ENCODE measurements at places on chromosomes 12 and 14. TPM values are rescaled to one million over a fixed set of nuclear protein-coding genes. Genes with fewer than 3 reads are reported as not detected.

Gene LHX5
- polyA plus RNA-seq, result not detected

Gene RD3L
- polyA plus RNA-seq, result not detected

Gene SMCO2
- polyA plus RNA-seq, result 0.72 TPM

Gene NAA25
- polyA plus RNA-seq, result 5.1 TPM

Gene GABARAPL1
- polyA plus RNA-seq, result 84.1 TPM

Gene POTEG
- not detected for polyA plus RNA-seq

Gene RBP5
- polyA plus RNA-seq, result not detected

Gene LMNTD1
- polyA plus RNA-seq, result not detected

Gene ABCD2
- 0.25 TPM for polyA plus RNA-seq

Gene KLRD1
- 1.8 TPM for polyA plus RNA-seq

Gene ACRBP
- not detected for polyA plus RNA-seq

Gene COX14
- 214 TPM for polyA plus RNA-seq

Gene PTGER2
- polyA plus RNA-seq, result 0.38 TPM

Gene GPRC5D
- not detected for polyA plus RNA-seq

Gene SLC25A21
- 1.4 TPM for polyA plus RNA-seq

Gene IL31
- polyA plus RNA-seq, result not detected

Gene KRT74
- not detected for polyA plus RNA-seq

Gene RFX4
- not detected for polyA plus RNA-seq

Gene EPYC
- polyA plus RNA-seq, result not detected

Gene PPP1R36
- 1.9 TPM for polyA plus RNA-seq

Gene SLCO1C1
- polyA plus RNA-seq, result 0.20 TPM

Gene BLOC1S1
- polyA plus RNA-seq, result 351 TPM

Gene ABCC9
- 1.1 TPM for polyA plus RNA-seq

Gene KRT71
- not detected for polyA plus RNA-seq

Gene DIO3
- 0.13 TPM for polyA plus RNA-seq

Gene ESR2
- not detected for polyA plus RNA-seq

Gene SOS2
- 11.7 TPM for polyA plus RNA-seq

Gene KCNH3
- polyA plus RNA-seq, result 1.5 TPM

Gene POTEM
- not detected for polyA plus RNA-seq

Gene HCAR2
- not detected for polyA plus RNA-seq

Gene TCL1B
- not detected for polyA plus RNA-seq

Gene B4GALNT3
- polyA plus RNA-seq, result 10.3 TPM

Gene PMCH
- not detected for polyA plus RNA-seq

Gene TSPAN11
- polyA plus RNA-seq, result 0.03 TPM
